DMS 273 treated with DMSO at 0.1 percent for 48 hours (cell line): ENCODE measurements at places on chromosomes 3 and 15.

GRCh38 chr3:134237454-134238145 lies 13.1 kb downstream of the RYK start:
- DNase-seq = no peak

GRCh38 chr15:50246631-50247030 lies 18.9 kb downstream of the HDC start:
- no peak for DNase-seq

GRCh38 chr3:39105687-39106063 lies 1.8 kb downstream of the GORASP1 start:
- no peak for DNase-seq

DNA sequence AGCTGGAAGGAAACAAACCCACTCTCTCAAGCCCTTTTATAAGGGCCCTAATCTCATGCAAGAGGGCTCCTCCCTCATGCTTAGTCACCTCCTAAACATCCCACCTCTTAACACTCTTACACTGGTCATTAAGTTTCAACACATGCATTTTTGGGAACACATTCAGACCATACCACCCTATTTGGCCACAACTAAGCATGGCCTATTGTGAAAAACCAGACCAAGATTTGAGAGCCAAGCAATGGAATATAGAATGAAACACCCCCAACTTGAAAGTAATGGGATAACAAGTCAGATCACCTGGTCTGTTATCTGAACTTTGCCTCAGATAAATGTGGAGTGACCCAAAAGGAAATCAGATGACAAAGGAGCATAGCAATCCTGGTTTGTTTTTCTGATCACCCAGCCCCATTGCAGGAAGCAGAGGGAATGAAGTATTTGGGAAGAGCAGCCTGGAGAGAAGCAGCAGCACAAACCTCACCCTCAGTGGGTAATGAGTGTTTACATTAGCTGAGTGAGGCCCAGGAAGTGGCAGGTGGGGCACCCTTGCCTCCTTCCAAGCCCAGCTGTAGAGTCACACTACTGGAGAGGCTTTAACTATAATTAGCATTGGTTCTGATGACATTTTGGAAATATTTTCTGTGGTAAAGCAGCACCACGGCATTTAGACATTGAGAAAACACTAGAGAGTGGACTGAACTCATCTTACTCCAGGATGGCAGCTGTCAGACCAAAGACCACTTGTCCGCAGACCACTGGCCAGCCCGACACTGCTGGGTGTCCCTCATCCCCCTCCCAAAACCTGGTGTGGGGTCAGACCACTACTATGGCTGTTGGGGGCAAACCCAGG lies 48.8 kb upstream of the PRTG start:
- no peak for DNase-seq

GRCh38 chr3:56916716-56917360 lies 115.1 kb upstream of the ARHGEF3 start:
- DNase-seq = no peak

DNA sequence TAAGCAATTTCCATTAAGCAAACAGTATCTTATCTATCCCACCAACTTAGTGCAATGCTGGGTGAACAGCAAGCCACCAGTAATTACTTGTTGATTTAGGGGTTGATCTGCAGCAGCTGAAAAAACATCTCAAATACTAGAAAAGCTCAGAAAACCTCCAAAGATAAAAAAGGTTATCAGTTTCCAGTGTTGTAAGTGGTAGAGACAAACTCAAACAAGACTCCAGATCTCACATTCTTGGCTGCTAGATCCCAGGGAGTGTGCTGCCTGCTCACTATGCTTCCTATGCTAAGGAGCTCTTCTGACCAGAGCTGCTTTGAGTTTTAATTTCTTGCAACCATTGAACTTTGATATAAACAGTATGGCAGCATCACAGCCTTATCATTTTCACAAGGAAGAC lies 11.3 kb downstream of the B3GALNT1 start:
- no peak for DNase-seq

DNA sequence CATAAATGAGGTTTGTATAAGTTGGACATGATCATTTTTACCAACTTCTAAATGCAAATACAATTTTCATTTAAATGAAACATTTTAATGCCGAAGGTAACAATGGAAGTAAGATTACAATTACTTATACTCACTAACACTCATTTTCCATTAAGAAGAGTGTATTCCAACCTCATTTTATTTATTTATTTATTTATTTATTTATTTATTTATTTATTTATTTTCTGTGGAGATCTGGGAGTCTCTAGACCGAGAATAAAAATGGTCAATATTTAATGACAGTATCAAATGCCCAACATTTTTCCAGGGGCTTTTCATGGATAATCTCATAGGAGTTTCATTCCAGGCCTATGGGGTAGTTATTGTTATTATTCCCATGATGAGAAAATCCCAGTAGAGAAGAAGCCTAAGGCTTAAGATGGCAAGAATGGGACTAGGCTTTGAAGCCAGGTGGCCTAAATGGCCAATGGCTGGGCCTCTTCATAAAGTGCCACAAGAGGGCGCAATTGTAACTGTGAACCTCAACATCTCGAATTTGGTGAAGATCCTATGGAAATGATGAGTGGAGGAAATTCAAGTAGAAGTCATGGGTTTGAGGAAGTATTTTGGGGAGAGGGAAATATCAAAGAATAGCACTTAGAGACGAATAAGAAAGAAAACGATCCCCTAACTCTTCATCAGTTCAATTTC lies 21.3 kb downstream of the VGLL3 start:
- no peak for DNase-seq
